ENCODE measurements at places on chromosomes 4 and X.

DNA sequence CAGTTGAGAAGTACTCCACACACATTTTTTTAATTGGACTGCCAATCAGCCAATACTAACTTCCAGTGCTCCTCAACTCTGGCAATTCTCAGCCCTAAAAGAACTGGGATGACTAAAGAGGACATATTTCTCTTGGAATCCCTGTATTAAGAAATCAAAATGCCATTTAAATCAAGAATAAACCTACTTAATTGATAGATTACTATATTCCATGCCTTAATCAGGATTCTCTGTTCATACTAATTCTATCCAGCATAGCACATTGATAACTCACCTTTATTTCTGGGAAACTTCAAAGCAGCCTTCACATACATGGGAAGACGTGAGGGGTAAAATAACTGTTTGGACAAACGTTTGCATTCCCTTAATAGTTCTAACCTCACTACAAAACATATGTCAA is 93.0 kb upstream of the DKK2 start:
- no peak for DNase-seq

GRCh38 chr4:1521821-1522361 is 115.6 kb upstream of the NKX1-1 start:
- no peak for DNase-seq

DNA sequence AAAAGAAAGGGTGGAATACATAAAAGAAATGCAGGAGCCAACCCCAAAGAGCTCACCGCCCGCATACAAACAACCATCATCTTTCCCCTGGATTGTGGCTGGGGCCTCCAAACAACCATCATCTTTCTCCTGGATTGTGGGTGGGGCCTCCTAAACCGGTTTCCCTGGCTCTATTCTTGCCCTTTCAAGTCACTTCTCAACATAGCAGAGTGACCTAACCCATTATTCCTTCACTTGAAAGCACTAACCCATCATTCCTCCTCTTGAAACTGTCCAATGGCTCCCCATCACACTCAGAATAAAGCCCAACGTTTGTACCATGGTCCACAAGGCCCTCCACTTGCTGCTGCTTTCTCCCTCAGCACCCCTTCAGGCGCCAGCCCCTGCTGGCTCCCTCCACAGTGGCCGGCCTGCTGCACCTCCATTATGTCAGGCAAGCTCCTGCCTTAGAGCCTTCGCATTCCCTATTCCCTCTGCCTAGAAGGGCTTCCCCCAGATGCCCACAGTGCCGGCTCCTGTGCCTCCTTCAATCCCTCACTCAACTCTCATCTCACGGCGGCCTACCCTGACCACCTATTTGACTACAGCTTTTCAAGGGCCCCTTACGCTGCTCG is 24.1 kb downstream of the SMIM43 start:
- no peak for DNase-seq

DNA sequence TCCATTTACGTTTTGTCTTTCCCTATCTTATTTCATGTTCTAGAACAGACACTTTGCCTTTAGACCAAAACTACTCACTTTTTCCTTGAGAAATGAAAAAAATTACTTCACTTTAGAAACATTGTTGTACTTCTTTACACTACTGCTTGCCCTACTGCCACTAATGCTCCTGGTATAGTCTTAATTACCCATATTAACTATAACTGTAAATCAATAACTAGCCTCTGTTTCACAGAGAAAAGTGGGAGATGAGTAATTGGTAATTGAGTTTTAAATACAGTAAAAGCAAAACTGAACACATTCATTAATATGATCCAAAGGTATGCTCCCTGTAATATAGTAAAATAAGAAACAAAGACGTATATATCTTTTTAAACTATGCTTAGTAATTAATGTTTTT is 111.1 kb upstream of the JADE1 start:
- DNase-seq, result no peak

DNA sequence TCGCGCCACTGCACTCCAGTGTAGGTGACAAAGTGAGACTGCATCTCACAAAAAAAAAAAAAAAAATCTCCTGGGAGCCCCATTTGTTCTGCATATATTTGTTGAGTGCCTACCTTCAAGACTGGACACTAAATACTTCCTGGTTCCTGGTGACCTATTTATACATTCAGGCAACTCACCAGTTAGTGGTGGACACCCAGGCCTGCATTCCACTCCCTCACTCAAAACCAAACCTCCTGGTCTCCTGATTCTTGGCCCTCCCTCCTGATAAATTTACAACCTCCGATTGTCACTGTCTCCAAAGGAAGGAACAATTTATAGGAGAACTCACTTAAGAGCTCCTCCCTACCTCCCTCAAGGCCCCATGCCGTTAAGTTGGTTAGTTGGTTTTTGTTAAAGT is 3.1 kb downstream of the SYAP1 start:
- DNase-seq, result no peak

GRCh38 chr4:150799207-150799606 is 215.9 kb downstream of the LRBA start:
- no peak for DNase-seq

- DNase-seq, result no peak
Measured at GRCh38 chr4:5186271-5187064, 135.2 kb downstream of the STK32B start.

- DNase-seq, result no peak
Measured at GRCh38 chr4:151401739-151402138, 7.2 kb upstream of the FHIP1A start.

GRCh38 chrX:107659768-107660167 is 31.5 kb downstream of the PRPS1 start:
- DNase-seq, result no peak

DNA sequence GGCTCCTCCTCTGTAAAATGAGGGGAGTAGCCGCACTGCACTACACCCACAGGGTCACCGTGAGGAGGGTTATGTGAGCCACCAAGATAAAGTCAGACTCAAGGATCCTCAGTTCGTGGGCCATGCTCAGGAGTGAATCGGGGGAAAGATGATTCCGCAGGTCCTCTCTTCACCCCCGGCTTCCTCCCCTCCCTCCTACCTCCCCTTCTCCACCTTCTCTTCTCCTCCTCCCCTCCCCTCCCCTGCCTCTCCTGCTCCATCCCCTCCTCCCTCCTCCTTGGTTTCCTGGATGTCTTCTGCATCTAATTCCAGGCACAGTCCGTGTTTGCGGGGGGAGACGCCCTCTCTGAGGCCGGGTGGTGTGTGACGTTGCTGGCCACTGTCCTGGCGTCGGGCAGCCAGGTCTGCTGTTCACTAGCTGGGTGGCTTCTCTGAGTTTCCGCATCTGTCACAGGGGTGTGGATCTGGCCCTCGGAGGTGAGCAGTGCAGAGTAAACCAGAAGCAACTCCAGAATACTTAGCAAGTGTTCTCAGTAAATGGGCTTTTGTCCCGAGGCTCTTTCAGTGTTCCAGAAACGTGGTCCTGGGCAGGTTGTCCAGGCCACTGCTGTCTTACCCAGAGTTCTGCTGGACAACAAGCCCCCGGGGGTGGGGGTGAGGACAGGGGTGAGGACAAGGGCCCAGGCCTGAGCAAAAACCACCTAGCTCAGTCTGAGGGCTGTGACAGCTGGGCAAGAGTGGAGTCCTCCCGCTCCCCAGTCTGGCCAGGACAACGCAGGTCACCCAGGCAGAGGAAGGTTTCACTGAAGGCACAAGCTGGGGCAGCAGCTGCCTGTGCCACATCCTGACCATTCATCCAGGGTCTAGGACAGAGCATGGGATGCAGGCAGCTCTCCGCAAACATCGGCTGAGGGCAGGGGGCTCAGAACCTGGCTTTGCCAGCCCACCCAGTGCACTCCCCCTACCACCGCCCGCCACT is 92.4 kb downstream of the PPP2R2C start:
- no peak for DNase-seq

DNA sequence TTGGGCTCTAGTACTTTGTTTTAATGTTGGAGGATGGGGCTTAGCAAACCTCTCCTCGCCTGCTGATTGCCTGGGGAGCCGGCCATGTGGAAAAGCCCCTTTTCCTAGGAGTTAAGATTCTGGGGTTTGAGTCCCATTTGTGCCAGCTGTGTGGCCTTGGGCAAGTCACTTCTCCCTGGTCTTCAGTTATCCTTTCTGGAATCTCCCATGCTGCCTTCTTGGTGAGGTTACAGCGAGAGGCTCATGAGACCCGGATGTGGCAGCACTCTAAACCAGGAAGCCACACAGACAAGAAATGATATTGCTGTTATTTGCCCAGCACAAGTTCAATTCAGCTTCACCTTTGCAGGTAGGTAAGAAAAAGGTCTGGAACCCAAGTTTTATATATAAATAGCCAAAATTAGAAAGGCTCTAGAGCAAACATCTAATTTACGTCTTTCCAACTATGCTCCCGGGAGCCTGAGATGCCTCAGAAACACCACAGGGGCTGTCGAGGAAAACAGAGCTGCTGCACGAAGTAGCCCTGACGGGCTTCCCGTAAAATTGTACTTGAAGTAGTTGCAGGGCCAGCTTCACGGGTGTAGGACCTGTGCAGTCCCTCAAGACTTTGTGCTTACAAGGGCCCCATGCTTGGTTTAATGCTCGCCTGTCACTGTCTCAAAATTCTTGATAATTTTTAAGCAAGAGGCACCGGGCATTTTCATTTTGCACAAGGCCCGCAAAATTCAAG is 8.3 kb upstream of the SASH3 start:
- no peak for DNase-seq

DNA sequence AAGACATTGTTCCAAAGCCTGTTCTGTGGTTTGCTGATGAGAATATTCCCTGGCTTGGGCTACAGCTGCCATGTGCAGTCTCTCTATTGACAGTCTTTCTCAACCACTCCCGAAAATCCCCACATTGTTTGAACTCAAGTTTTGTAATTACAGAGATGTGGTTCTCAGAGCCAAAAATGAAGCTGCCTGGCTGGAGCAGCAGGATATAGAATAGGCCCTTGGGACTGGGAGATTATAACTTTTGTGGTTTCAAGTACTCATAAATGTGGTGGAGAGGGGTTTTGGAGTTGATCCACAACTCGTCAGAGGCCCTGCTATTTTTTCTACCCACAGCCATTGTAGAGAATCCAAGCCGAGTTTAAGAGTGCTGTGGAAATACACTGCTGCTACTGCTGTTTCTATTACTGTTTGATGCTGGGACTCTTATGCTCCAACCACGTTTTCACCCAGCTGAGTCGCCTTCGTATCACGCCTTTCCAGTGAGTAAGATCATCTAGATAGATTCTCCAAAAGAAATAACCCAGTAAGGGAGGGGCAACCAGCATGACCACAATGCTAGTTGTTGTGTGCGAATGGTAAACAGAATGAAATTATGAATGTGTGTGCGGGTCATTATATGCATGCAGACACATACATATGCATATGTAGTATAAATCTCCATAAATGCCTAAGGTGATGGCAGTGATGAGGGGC is 57.1 kb upstream of the ATXN3L start:
- DNase-seq, result no peak

DNA sequence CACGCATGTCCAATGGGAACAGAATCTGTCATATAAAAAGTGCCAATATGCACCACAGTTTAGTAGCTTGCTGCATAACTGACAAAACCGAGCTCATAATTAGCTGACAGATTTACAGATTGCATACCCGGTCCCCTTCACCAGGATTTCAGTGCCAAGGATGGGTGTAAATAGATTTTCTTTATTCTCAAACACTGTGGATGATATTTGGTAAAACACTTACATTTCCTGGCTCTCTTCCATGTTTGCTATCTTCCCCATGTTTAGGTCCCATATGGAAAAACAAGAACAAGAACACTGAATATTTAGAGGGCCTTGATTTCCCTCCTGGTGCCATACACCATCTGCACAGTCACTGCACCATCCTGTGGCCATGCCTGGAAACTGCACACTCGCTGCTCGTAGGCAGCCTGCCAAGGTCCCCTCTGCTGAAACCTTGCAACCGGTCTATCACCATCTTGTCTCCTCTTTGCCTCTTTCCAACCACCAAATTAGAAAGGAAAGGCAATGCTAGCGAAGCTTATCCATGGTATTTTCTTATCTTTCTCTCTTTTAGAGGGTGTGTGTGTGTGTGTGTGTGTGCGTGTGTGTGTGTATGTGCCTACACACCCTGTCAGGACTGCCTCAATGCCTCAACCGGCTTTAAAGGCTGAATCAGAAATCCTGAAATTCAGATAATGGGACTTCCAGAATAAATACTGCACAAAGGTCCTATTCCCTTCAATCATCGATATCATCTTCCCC is 124.2 kb upstream of the MBNL3 start:
- no peak for DNase-seq

DNA sequence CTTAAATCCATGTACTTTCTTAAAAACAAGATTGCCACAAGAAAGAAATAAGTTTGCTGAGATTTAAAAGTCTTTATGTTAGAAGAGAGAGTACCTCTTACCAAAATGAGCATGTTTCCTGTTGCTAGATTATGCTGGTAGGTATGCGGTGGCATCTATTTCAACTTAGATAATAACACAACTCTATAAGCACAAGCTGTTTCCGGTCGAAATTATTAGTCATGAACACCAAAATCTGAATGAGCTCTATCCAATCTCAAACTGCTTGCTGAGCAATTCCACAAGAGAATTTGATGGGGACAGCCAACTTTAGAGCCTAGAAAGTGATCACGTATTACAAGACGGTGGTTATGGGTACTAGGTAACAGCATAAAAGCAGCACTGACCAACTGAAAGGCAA is 49.3 kb downstream of the CBR4 start:
- DNase-seq, result no peak

DNA sequence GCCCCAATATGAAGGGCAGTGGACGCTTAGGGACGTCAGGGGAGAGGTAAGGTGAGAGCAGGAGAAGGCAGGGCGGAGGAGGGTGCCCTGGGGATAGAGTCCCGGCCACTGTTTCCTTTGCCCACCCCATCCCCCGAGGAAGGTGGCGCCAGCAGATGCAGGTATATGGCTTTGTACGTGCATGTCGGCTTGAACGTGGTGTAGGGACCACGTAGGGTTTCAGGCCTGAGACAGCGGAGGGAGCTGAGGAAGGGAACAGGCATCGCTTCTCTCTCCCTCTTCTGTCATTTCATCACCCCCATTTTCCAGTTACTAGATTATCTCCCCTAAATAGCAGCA is 97.9 kb downstream of the PHKA2 start:
- no peak for DNase-seq

GRCh38 chr4:40990236-40990898 is 224.0 kb downstream of the APBB2 start:
- no peak for DNase-seq

- no peak for DNase-seq
Measured at GRCh38 chr4:150286656-150287055, 208.4 kb downstream of the DCLK2 start.

- DNase-seq, result no peak
Measured at GRCh38 chr4:7029212-7029611, 14.0 kb upstream of the TADA2B start.

DNA sequence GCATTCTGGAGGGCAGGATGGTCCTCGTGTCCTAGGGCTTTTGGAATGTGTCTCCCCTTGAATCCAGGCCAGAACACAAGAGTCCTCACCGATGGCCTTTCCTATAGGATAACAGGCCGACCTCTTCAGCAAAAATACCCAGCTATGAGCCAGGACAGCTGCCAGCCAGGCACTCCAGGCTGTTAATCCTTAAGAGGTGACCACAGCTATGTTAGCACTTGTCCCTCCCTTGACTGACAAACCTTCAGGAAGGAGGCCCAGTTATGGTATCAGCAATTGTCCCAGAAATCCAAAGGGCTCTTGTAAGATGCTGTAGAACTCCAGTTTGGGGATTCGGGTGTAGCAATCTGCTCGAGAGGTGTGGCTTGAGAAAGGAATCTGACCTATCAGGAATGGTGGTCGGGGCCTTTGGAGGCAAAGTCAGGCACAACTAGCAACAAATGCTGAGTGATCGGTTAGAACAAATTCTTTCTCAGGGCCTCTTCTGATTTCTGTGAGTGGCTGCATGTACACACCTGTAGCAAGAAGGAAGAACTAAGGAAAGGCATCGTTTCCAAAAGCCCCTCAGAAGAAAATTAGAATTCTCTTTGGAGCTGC is 54.6 kb downstream of the PTCHD1 start:
- no peak for DNase-seq

Data from NCI-H2081 treated with DMSO at 0.1 percent for 48 hours (cell line).